ENCODE measurements at places on chromosomes 3 and 15.

DNA sequence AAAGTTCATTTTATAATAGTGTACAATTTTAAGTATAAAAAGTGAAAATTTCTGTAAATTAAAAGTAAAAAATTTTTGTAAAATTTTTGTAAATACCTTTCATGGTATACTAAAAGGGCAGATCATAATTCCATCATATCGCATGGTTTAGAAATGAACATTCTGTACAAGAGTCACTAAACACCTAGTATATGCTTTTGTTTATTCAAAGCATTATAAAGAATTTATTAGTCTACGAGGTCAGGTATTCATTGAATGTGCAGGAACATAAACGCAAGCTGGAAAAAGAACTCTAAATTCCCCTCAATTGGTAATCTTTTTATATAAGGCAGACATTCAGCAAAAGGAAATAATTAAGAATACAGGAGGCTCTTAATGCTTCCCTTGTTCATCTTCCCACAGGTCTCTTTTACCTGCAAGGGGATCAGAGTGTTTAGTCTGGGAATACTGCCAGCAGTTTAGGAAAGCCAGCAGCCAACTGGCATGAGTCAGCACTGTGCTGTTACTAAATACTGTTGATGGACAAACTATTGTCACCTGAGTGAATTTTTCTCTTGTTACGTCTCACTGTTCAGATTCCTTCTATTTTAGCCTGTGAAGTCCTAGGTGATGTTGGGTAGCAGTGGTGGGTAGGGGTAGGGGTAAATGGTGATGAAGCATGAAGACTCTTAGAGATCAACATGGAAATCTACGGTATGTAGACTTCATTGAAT, 70.1 kb downstream of the UQCC5 start:
- no peak for DNase-seq

DNA sequence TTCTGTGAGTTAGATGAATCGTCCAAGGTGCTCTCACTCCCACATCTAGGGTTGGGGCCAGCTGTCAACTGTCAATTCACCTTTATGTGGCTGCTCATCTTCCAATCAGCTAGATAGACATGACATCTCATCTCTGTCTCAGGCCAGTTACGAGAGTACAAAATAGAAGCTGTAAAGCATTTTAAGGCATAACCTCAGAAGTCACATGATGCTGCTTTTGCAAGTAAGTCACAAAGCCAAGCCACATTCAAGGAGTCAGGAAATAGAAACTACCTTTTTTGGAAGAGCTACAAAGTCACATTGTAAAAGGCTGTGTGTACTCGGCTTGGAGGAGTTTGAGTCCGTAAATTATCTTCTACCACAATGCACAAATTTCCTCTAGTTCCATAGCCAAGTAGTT, 5.1 kb upstream of the CCR1 start:
- DNase-seq: no peak

- DNase-seq: no peak
Measured at GRCh38 chr15:73323956-73324355, 44.8 kb downstream of the HCN4 start.

- DNase-seq: no peak
Measured at GRCh38 chr3:86960550-86960949, 30.4 kb downstream of the VGLL3 start.

GRCh38 chr15:85755942-85756341, 38.8 kb downstream of the KLHL25 start:
- no peak for DNase-seq

- no peak for DNase-seq
Measured at GRCh38 chr3:125024817-125025216, 31.0 kb downstream of the HEG1 start.

DNA sequence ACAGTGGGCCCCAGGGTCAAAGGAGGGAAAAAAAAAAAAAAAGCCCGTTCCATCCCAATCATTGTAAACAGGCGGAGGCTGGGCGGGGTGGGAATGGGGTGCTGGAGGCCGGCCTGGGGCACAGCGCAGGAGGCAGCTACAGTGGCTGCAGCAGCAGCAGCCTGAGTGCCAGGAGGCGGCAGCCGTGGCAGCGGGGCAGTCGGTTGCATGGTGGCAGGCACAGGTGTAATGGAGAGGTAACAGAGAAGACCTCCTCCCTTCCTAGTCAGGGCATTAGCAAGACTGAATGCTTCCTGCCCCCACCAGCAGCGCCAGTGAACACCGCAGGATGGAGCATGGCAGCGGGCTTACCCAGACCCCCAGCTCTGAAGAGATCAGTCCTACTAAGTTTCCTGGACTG, 279.1 kb upstream of the TTC14 start:
- DNase-seq: no peak

DNA sequence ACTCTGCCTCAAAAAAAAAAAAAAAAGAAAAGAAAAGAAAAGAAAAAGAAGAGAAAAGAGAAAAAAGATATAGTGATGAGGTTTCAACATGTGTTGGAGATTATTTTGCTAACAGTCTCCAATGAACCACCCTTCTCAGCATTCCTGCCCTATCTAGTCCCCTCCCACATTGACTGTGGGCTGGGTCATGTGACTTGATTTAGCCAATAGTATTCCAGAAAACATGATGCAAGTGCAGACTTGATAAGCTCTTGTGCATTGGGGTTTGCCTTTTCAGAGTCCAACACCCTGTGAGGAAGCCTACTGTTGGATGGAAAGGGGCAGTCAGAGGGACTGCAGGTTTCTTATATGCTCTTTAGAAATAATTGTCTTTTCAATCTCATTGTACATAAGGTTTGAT, 37.8 kb upstream of the MED12L start:
- DNase-seq: no peak

DNA sequence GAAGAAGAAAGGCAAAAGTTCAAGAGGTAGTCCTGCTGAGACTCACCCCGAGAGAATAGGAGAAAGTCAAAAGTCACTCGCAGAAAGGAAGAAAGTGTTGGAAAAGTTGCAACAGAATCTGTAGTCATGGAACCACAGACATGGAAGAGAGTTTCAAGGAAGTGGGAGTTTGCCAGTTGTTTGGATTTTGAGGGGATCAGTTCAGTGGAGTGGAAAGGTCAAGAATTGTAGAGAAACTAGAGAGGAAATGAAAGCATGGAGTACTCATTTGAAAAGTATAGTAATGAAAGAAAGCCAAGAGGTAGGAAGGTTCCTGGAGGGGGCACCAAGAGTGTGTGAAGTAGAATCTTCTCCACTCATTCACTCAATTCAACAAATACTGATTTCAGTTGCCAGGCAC, 34.7 kb downstream of the SPTSSB start:
- no peak for DNase-seq

DNA sequence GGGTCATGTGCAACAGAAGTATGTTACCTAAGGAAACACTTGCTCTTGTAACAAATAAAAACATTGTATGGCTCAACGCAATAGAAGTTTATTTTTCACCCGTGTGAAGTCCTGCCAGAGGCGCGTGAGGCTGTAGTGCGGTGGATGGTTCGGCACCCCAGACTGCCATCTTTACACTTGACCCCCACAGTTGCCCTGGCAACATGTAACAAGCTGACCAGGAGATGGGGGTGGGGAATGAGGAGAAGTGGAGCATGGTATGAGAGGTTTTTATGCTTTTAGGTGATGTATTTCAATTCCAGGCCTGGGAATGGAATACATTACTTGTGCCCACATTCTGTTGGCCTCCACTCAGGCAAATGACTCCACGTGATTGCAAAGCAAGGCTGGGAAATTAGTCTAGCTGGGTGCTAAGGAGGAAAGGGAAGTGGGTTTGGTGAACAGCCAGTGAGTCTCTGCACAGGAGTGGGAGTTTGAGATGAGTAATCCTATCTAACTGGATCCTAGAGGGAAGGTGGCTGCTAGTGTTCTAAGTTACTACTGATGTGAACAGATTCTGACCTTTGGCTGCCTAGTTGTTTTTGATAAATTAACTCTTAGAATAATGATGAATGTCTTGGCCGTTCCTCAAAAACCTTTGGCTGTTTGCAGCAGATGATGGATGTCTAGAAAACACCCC, 33.8 kb upstream of the GREM1 start:
- DNase-seq: no peak

DNA sequence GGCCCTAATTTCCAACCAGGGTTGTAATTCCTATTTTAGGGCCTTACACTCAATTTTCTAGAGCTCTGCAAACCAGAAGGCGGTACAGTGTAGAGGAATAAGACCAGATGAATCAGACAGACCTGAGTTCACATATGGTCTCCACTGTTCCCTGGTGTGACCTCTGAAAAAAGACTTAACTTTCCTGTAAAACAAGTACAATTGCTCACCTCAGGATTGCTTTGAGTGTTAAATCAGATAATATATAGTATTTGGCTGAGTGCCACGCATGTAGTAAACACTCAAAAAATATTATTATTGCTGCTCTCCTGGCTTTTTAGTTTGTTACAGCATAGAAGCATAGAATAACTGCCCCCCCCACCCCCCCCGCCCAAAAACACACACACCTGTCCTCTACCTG, 51.0 kb upstream of the STT3B start:
- DNase-seq: no peak

DNA sequence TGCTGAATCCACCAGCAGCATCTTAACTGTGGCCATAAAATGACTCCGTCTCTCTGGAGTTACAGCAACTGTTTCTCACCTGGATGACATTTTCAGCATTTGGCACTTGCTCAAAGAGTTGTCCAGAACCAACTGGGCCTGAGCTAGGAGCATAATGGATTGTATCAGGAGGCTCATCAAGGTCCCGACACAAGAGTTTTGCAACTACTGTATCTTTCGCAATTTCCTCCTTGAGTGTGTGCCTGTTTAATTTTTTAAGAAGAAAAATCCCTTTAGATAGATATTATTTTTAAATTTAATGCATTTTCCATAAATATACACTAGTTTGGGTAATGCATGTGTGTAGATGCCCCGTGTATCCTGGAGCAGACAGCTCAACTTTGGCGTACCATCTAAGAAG, 44.3 kb upstream of the C3orf49 start:
- DNase-seq: no peak

GRCh38 chr15:90988296-90988695, 6.0 kb downstream of the PRC1 start:
- DNase-seq: no peak

DNA sequence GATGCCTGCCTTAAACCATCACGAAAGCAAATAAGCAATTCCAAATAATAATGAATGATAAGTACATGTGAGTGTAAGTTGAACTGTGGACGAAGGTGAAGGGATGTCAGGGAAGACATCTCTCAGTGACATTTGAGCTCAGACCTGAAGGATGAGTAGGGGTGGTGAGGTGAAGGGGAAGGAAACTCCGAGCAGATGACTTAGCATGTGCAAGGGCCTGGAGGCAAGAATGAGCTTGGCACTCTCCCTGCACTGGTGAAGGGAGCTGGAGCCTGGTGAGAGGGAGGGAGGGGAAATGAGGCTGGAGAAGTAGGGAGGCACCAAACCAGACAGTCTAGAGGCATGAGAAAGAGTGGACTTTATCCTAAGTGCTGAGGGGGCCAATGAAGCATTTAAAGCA, 84.3 kb downstream of the MTHFS start:
- DNase-seq: no peak

DNA sequence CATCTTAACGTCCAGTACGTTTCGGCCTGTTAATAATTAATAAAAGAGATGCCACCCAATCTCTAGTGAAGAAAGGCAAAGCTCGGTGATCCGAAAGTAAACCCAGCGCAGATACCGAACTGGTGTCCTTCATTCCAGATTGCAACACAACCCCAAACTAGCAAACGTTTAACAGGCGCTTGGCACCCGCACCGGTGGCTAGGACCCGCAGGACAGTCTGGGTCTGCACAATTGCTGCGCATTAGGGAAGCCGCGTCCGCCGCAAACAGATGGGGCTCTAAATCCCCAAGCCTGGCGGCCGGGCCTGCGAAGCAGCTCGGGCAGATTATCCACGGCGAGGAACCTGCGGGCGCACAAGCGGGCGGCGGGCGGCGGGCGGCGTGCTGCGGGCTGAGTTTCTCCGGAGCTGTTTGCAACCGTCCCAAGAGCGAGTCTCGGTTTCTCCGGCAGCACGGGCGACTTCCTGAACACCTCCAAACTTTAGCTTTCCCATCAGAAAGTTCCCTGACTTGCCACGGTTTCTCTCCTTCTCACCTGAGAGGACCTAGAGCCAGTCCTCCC, 112.1 kb upstream of the ICE2 start:
- no peak for DNase-seq

DNA sequence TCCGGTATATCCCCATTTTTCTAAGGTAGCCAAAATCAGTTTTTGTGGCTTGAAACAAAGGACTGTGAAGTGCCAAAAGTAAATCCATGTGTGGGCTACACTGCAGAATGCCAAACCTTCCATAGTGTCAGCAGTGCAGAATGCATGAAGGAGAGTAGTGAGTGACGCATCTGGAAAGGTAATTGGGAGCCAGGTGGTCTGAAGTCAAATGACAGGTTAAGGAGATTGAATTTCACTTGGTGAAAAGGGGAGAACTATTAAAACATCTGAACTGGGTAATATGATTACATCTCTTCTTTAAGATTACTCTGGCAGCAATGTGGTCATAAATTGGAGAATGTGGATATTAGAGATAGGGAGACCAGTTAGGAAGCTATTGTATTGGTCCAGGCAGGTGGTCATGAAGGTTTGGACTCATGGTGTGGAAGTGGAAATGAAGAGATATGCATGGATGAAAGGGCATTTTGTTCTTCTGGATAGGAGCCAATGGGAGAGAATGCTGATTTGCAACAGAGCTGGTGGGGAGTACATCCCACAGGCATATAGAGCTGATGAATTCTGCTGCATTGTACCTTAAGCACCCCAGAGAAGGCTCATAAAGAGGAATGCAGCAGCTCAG, 118.2 kb downstream of the ECT2 start:
- no peak for DNase-seq

DNA sequence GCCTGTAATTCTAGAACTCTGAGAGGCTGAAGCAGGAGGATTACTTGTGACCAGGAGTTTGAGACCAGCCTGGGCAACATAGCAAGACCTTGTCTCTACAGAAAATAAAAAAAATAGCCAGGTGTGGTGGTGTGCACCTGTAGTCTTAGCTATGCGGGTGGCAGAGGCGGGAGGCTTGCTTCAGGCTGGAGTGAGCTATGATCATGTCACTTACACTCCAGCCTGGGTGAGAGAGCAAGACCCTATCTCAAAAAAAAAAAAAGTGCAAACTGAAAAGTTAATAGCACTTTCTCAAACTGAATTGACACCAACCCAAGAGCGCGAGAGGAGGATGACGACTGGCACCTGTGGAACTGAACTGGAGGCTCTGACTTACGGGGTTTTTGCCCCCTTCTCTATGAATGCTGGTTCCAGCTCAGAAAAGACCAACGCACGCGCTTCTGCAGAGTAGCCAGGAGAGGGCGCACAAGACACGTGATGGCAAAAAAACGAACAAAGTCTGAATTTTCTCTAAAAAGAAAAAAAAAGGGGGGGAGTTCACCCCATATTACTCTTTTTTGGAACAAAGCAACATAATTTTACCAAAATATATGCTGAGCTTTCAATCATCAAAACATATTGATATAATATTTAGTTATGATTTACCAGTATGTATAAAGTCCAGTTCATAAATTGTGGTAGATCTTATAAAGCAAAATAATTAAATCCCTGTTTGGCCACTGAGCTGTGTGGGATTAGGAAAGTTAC, 23.7 kb downstream of the CFAP92 start:
- peak; percentile 30 for DNase-seq

- DNase-seq: no peak
Measured at GRCh38 chr15:95446854-95447253, 883.6 kb upstream of the NR2F2 start.

GRCh38 chr3:152879130-152879789, 44.3 kb downstream of the P2RY1 start:
- DNase-seq: no peak
